D341Med (cell line): ENCODE measurements at places on chromosomes 16 and 17.

GRCh38 chr16:30950516-30951065, 1.7 kb downstream of the ORAI3 start:
- DNase-seq: no peak

DNA sequence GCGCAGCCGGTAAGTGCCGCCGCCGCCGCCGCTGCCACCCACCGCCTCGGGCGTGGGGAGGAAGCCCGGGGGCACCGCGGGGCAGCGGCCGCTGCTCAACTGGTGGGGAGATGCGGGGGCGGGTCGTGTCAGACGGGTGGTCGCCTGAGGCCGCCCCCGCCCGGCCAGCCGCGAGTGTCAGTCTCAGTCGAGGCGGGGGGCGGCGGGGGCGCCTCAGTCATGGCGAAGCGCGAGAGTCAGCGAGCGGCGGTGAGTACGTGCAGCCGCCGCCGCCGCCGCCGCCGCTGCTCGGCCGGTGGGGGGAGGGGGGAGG, 76.2 kb downstream of the CHD9 start:
- DNase-seq: no peak

DNA sequence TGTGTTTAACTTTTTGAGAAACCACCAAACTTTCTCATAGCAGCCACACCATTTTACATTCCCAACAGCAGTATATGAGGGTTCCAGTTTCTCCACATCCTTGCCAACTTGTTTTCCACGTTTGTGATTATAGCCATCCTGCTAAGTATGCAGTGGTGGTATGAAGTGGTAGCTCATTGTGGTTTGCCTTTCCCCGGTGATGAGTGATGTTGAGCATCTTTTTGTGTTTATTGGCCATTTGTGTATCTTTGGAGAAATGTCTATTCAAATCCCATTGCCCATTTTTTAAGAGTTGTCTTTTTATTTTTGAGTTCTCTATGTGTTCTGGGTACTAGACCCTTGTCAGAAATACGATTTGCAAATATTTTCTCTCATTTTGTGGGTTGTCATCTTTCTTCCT, 17.4 kb downstream of the SF3B3 start:
- no peak for DNase-seq

GRCh38 chr16:24935336-24935735, 79.8 kb downstream of the ARHGAP17 start:
- no peak for DNase-seq

DNA sequence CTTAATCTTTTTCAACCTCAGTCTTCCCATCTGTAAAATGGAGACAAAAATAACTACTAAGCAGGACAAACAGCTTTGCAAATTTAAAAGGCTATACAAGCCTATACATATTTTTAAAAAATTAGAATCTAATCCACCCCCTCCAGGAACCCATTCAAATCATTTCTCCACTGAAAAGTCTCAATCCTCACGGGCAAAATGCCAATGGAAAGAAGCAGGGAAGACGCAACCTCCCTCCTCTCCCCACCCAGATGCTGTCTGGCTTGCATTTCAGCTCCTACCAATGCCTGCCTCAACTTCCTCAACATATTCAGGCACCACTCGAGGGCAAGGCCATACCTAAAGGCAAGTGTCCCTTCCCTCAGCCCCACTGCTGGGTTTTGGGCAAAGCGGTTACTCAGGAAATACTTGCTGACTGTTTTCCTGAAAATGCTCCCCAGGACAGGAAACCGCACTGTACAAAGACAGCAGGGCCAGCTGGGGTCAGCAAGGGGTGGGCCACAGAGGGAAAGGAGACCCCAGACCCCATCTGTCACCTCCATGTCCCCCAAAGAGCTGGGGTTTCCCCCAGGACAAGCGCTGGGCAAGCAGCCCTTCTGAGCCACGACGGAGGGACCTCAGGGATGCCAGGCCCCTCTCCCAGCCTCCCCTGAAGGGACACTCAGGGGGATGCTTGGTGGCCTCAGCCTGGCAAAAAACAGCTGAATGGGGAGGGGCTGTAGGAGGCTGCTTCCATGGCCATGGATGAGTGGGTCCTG, 47.7 kb upstream of the DOC2B start:
- no peak for DNase-seq

- peak; percentile 71 for DNase-seq
Observed at GRCh38 chr17:58084317-58084981, 1.2 kb downstream of the DYNLL2 start.

- DNase-seq: no peak
Observed at GRCh38 chr17:32773856-32774694, 102.8 kb downstream of the MYO1D start.

DNA sequence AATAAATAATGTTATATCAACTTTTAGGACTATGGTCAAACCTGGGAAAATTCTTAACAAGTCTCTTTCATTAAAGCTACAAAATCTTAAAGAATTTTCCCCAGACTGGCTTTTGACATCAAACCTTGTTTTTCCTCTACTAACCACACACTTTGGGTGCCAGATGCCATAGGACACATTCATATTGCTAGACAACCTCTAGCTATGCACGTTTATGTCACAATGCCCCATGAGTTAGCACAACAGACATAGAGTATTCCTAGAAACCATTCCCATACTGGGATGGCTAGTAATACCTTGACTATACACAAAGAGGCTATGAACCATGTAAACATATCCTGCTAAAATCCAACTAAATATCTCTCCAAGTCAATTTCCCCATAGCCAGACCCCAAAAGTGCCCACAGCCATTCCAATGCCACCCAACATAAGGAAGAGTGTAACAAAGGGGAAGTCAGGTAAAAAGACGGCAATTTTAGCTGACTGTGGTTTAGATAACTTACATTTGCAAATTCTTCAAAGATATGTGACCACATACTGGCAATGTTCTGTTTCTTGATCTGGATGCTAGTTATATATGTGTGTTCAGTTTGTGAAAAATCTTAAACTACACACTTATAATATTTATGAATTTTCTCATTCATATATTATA, 23.4 kb downstream of the SMURF2 start:
- no peak for DNase-seq

GRCh38 chr16:71479420-71479819, 9.7 kb downstream of the ZNF19 start:
- DNase-seq: peak; percentile 63

DNA sequence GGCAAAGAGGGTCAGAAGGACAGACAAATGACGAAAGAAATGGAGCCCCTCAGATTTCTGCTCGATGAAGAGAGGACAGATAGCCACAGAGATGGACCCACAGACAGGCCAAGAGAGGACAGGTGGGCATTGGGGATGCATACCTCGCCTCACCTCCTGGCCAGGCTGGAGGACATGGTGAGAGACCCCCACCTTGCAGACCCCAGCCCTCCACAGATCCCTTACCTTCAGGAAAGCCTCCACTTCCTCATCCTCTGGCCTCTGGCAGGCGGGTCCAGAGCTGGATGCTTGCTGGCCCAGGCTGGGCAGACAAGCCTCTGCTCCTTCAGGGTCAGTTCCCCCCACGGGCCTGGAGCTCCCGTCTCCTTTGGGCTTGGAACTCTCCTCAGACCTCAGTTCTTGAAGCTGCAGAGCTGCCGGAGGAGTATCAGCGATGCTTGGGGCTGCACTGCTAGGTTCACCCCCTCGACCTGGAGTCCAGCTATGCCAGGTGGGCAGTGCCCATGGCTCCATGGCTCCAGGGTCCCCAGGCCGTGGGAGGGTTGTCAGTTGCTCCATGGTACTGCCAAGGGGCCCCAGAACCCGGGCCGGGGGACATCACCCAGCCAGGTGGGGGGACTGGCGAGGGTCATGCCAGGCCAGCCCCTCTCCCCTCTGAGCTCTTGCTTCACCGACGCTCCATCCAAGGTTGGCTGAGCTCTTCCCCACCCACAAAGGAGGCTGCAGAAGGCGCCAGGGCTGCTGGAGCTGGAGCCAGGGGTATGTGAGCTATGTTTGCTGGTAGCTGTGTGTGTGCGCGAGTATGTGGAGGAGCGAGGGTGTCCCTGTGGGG, 1.0 kb downstream of the TSPOAP1 start:
- DNase-seq: no peak

DNA sequence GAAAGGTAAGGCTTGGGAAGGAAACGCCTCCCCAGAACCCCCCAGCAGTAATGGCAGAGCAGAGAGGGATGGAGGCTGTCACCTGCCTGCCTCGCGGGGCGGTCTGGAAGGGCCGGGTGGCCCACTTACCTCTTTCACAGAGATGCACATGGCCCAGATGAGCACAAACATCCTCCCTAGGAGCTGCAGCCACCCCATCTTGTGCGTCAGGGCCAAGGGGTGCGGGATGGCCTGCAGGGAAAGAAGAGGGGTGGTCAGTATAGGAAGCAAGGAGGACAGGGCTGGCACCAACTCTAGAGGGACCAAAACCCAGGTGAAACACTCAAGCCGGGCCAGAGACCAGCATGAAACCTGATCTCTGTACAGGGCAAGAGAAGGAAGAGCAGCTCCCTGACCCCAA, 29.7 kb downstream of the TRPV3 start:
- DNase-seq: no peak

GRCh38 chr17:72877348-72877747, 215.1 kb downstream of the SLC39A11 start:
- no peak for DNase-seq

DNA sequence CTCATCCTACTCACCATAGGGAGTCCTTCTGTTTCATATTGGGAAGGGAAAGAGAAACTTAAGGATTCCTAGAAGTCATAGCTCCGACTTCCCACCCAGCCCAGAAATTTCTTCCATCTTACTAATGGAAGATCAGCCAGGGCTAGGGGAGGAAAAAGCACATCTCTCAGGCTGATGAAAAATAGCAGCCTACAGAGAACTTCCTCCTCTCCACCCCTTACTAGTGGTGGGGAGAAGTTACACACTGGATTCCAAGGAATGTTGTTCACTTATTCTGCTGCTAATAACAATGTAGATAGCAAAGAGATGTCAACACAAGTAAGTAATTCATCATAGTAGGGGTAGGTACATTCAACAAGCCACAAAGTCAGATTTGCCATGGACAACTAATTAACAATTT, 94.4 kb downstream of the SPACA3 start:
- no peak for DNase-seq

- peak; percentile 25 for DNase-seq
Observed at GRCh38 chr17:78668847-78669246, 91.7 kb upstream of the DNAH17 start.

GRCh38 chr16:57512296-57513001, 23.9 kb downstream of the CCDC102A start:
- no peak for DNase-seq

DNA sequence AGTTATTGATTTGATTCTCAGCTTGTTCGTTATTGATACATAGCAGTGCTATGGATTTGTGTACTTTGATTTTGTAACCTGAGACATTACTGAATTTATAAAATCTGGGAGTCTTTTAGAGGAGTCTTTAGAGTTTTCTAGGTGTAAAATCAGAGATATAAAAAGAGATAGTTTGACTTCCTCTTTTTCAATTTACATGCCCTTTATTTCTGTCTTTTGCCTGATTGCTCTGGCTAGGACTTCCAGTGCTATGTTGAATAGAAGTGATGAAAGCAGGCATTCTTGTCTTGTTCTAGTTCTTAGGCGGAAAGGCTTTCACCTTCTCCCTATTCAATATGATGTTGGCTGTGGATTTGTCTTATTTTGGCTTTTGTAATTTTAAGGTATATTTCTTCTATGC, 106.2 kb downstream of the PHKB start:
- DNase-seq: no peak

DNA sequence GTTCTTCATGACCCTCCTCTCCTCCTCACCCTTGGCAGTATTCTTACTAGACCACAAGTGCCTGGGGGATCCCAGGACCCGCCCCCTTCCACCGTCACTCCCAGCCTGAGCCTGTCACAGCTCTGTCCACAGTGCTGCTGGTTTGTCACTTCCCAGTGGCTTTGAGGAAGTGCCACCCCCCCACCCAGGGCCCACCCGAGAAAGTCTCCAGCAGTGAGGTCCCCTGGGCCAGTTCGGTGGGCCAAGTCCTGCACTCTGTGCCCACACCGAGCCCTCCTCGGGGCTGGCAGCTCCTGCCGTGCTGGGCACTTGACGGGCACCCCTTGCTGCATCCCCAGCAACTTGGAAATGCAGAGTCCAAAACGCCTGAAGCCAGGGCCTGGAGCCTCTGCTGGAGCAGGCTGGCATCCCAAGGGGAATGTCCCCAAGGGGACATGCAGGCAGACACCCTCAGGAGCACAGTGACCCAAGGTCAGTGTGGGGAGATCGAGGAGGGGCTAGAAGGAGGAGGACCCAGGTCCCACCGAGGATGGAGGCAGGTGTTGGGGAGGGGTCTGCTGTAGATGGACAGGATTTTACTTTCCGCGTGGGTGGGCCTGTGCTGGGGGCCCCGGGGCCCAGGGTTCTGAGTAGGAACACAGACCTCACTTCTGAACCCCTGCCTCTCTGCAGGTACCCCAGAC, 15.5 kb downstream of the MMP15 start:
- DNase-seq: no peak

DNA sequence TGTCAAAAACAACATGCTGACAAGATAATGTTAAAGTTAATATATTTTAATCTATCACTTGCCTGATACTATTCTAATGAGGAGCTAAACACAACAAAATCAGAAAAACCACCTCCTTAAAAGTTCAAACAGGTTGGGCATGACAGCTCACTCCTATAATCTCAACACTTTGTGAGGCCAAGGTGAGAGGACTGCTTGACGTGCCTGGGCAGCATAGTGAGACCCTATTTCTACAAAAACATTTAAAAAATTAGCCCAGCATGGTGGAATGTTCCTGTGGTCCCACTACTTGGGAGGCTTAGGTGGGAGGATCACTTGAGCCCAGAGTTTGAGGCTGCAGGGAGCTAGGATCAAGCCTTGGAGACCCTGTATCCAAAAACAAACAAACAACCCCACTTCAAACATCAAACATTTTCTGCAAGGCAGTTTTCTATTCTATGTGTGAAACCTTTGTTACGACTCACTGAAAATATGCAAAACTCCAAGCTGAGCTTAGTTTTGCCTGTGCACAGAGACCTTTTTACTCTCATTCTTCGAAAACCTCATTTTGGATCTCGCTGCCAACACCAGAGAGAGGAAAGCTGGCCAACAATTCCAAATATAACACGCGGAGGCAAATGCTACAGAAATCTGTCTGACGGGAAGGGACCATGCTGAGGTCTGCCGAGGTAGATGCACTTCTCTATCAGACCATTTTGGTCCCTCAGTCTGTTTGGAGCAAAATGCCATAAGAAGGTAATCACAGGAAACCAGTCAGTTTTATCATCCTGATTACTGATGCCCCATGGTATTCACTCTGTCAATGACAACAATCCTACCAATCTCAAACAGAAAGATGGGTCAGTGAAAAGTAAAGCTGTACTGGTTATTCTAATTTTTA, 6.2 kb downstream of the PHF12 start:
- DNase-seq: no peak

DNA sequence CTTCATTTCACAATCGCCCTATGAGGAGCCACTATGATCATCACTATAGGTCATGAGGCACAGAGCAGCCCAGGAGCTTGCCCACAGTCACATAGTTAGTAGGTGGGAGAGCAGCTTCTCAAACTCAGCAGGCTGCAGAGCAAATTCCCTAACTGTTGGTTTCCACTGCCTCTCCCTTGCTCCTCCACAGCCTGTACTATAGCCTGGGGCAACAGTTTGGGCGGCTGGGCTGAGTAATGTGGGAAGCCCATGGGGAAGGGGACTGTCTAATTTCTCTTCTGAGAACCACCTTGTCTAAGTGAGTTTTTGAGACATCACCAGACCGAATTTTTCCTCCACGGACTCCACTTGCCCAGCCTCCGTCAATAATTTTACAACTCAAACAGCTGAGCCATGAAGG, 73.4 kb upstream of the GPR139 start:
- no peak for DNase-seq
